Chondrocyte (in vitro differentiated cells): ENCODE measurements at places on chromosomes 2 and 18.

DNA sequence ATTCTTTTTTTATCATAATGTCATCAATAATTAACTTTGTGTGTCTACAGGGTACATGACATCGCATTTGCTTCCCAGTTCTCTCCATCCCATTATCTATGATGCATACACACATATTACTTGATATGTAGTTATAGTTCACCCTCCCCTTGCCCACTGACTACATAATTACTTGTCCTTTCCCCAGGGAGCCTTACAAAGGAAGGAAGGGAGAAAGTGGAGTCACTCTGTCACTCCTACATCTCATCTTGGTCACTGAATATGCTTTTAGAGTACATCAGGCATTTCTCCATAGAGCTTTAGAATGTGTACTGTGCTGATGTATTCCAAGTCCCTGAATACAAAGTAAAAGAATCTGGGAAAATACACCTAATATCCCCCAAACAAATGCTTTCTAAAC is 6.0 kb upstream of the DTNA start:
- no peak for DNase-seq

DNA sequence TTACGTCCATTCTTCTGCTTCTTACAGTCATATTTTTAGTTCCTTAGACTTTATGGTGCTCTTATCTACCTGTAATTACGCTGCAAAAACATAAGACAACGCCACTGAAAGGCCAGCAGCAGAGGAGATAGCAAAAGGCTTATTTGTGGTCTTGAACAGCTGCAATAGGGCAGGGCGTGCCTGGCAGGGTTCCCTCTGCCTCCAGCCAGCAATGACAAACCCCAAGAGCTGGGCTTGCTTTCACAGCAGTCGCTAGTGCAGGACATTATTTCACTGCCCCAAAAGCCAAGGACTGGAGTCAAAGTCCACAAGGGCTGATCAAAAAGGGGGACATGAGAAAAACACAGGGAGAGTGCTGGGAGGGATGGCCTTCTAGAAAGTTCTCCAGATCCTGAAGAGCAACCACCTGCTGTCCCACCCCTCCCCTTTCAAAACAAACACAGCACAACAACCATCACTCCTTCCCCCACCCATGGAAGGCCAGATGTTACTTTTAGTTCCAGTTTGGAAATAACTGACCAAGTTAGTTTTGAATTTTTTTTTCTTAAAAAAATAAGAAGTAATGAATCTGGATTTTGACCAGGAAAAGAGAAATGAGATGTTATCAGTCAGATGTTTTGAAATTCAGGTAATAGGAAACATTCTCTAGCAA is 127.8 kb downstream of the RBMS1 start:
- no peak for DNase-seq

- no peak for DNase-seq
These were observed 40.4 kb downstream of the CDKL4 start for GRCh38 chr2:39203382-39203781.

- no peak for DNase-seq
These were observed 254.6 kb upstream of the RBBP8 start for GRCh38 chr18:22678486-22678885.

GRCh38 chr2:212361174-212361756 is 177.3 kb downstream of the ERBB4 start:
- no peak for DNase-seq

DNA sequence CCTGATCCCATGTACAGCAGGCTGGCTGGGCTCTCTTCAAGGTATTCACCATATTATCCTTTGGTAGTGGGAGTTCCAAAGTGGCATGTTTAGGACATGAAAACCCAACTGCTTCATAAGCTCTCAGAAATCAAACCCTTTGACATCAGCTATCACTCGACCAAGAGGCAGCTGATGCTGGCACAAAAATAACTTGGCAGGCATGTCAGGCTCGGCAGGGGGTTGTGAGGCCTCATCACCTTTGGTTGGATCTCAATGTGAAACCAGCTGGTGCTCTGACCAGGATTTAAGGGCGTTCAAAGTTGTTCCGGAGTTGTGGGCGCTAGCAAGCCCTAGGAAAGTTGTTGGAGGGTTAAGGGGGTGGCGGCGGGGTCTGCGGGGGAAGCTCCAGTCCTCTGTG is 171.9 kb downstream of the FHOD3 start:
- no peak for DNase-seq

- no peak for DNase-seq
These were observed 137.7 kb upstream of the PKDCC start for GRCh38 chr2:41910126-41910525.

- DNase-seq, result no peak
These were observed 102.3 kb upstream of the EPB41L5 start for GRCh38 chr2:119910566-119910965.

DNA sequence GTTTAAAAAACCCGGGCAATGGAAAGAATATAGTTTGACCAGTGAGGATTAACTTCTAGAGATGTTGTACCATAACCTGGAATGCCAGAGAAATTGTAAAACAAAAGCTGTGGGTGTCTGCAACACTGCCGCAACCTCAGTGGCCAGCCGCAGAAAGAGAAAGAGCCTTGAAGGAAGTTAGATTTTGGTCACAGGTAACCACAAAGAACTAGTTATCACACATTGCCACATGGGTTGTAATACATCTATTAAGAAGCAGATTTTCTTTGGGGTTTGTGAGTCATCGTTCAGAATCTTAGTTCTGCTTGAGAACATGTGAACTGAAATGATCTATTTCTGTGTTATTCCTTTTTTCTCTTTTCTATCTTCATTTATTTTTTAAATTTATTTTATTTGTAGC is 222.9 kb upstream of the AGAP1 start:
- DNase-seq, result no peak

DNA sequence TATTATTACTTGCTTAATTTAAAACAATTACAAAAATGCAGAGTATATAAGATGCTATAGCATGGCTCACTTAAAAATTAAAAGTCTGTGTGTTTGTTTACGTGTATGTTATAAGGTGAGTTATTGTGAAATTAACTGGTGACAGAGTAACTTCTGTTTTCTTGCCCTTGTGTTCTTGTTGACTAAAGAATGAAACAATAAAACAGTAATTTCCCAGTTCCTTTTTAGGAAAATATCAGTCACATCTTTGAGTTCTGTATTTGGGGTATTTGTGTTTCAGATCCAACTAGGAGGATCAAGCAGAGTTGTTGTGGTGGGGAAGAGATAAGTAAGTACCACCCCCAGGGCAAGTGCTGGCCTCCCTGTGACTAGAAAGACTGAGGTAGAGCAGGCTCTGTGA is 143.6 kb downstream of the CCDC148 start:
- no peak for DNase-seq

- DNase-seq, result no peak
These were observed 73.1 kb upstream of the DSG1 start for GRCh38 chr18:31244771-31245394.

- DNase-seq, result no peak
These were observed 90.3 kb downstream of the LRP2 start for GRCh38 chr2:169272010-169272409.

- DNase-seq, result no peak
These were observed 267.4 kb upstream of the NRXN1 start for GRCh38 chr2:51299370-51299769.

DNA sequence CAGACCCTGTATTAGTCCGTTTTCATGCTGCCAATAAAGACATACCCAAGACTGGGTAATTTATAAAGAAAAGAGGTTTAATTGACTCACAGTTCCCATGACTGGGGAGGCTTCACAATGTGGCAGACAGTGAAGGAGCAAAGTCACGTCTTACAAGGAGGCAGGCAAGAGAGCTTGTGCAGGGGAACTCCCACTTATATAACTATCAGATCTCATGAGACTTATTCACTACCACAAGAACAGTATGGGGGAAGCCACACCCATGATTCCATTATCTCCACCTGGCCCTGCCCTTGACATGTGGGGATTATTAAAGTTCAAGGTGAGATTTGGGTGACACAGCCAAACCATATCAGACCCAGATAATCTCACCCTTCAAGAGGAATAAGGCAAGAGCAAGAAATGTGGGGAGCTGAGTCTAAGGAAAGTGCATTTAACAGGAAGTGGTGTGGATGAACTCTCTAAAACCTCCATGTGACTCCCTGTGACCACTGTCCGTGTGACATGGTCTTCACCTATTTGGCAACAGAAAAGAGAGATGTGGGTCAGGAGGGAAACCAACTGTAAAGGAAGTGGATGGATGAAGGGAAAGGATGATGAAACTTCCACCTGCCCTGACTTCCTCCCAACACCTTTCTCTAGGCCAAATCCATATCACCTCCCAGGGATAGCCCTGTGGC is 110.6 kb downstream of the ATL2 start:
- no peak for DNase-seq

DNA sequence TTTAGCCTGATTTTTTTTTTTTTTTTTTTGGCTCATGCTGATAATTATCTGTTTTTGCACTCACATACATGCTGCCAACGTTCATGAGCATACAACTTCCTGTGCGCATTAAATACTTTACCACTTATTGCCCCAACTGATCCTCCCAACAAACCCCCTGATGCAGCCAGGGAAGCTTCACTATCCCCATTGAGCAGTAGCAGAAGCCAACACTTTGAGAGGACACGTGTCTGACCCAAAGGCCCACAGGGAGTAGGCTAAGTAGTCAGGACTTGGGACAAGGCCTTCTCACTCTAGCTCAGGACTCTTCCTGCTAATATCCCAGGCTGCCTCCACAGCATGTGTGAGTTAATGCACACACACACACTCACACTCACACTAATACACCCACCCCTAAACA is 36.2 kb upstream of the MAT2A start:
- no peak for DNase-seq

DNA sequence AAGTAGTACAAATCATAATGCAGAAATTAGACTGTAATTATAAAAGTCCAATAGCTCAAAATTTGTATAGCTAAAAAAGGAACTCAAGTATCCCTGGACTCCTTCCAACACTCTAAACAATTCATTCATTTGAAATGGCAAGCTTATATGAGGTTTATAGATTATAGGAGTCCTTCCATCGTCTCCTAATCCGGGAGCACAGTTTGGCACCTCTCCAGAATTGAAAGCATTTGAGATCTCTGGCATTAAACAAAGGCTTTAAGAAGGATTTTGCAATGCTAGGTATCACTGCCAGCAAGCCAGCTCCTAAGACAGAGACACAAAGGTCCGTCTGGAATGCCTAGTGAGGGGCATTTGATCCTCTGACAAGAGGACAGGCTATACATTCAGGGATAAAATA is 90.9 kb downstream of the ACVR1 start:
- DNase-seq, result no peak

- DNase-seq, result no peak
These were observed 399.0 kb upstream of the HNRNPA3 start for GRCh38 chr2:176813621-176814049.

DNA sequence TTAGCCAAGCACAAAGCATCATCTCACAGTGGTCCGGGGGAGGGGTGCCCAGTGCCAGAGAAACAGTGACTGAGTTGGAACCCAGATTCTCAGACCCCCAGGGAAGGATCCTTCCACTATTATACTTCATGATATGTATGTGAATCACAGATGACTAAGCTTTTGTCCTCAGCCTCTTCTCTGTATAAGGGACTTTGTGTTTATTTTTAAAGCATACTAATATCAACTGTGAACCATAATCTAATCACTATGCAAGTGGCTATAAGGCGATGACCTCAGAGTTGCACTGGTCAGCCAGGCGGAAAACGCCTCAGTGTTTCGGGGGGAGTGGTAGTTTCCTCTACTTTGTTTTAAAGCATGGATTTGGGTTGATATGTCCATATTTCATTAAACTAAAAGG is 160.4 kb upstream of the TMEM200C start:
- no peak for DNase-seq

DNA sequence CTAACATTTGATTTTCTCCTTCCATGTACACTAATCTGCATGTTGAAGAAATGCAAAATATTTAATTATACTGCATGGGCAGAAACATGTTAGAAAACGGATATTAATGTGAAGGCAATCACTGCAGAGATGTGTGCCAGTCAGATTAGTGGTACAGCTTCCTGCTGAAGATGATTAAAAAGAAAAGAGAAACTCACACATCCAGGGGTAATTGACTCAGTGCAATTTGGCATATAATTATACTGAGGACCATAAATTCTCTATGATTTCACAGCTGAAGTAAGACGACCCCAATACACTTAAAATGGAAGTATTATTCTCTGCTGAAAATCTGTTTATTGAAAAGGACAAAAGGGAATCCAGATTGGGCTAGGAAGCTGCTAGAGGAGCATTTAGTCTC is 243.4 kb downstream of the TGIF1 start:
- no peak for DNase-seq

DNA sequence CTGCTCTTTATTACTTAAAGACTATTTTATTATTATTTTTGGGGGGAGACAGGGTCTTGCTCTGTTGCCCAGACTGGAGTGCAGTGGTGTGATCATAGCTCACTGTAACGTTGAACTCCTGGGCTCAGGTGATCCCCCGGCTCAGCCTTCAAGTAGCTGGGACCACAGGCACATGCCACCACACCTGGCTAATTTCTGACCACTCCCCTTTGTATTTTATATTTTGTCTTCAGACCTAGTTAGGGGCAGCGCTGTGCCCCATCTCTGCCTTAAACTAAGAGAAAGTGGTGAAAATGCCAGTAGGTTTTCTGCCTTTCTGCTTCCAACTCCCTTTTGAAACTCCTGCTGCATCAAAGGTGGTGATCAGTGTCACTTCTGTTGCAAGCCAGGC is 82.5 kb downstream of the LPIN1 start:
- no peak for DNase-seq

GRCh38 chr2:229856413-229856812 is 65.4 kb downstream of the TRIP12 start:
- DNase-seq, result no peak

DNA sequence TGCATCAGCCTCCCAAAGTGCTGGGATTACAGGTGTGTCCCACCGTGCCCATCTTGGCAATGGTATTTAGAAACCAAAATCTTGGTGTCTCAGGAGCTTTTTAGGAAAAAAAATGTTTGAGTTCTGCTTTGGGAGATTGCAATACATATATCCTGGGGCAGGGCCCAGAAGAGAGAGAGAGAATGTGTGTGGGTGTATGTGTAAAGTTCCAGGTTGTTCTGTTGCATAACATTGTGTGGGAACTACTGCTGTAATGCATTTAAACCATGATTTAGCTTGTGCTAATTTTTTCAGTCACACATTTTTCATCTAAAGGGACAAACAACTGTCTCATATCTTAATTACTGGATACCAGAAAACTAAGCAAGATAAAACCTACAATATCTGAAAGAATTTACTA is 70.8 kb upstream of the NABP1 start:
- no peak for DNase-seq

GRCh38 chr18:66136039-66136438 is 385.2 kb downstream of the CDH7 start:
- DNase-seq, result no peak

GRCh38 chr2:233563663-233564430 is 2.7 kb downstream of the USP40 start:
- DNase-seq, result no peak
